SK-N-DZ (cell line): ENCODE measurements at places on chromosomes 1 and 21.

GRCh38 chr1:49251019-49251784 is 474.5 kb upstream of the BEND5 start:
- no peak for DNase-seq

- DNase-seq, result no peak
These were observed 2.7 kb downstream of the SLC35F3 start for GRCh38 chr1:233907151-233907550.

DNA sequence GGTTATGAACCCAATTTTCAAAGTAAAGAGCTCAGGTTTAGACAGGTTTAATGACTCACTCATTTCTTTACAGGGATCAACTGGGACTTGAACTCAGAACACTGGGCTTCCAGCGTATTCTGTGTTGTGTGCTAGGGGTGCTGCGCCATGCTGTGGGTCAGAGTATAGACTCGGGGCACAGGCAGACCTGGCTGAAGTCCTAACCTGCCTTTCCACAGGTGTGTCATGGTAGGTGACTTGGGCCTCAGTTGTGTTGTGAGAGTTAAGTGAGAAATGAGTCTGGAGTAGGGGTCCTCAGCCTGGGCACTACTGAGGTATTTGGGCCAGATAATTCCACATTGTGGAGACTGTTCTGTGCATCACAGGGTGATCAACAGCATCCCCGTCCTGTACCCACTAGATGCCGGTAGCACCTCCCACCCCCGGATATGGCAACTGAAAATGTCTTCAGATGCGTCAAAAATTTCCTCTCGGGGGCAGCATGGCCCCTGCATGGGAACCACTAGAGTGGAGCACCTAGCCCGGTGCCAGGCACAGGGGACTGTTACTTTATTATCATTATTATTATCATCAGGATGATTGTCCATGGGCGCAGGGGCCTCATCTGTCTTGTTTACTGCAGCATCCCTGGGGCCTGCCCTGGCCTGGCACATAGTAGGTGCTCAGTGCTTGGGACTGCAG is 575.5 kb downstream of the PTPRU start:
- no peak for DNase-seq

GRCh38 chr1:9503001-9503675 is 36.1 kb upstream of the SLC25A33 start:
- no peak for DNase-seq

DNA sequence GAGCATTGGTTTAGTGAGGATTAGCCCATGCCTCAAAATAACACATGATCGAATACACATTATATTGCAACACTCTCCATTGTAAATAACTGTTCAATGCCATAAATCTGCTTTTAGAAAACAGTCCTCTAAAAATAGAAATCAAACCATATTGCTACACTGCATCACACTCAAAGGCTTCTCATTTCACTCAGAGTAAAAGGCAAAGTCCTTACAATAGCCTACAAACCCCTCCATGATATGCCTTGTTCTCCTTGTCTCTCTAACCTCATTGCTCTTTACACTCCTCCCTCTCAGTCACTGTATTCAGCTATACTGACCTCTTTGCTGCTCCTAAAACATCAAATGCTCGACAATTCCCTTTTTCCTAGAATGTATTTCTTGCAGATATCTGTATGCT is 64.2 kb downstream of the CYYR1 start:
- DNase-seq, result no peak

- DNase-seq, result no peak
These were observed 68.5 kb upstream of the PDE4B start for GRCh38 chr1:65724151-65724550.

DNA sequence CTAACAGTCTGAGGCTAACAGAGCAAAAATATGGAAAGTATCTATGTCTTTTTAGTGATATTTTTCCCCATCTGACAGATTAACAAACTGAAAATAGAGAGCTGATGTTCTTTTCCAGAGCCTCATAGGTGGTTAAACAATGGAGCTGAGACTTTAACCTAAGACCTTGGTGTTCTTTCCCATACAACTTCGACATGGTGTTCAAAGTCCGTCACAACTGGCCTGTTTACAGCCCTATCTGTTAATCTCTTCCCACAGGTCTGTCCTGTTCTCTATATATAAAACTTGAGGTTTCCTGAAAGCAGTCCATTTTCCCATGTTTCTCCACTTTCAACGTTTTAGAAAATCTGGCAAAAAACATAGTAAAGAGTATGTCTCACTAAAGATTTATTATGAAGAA is 395.7 kb downstream of the BRINP2 start:
- no peak for DNase-seq

- no peak for DNase-seq
These were observed 82.0 kb downstream of the KCNK1 start for GRCh38 chr1:233695901-233696300.

DNA sequence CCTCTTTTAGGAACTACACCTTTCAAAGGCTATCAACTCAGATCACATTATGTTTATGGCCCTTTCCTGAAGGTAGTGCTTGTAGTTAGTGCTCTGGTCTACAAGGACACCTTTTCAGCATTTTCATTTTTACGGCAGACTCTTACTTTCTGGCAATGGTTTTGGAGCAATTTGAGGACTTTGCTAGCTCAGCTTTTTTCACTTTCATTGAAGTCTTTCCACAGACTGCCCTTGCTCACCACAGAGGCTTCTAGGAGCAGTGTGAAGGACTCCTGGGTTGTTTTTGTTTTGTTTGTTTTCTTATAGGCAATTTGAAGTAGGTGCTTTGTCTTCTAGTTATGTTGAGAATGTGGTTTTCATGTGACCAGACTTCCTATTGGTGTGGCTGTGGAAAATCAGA is 43.1 kb downstream of the CD55 start:
- DNase-seq, result no peak

- no peak for DNase-seq
These were observed 1.1 kb downstream of the RNF187 start for GRCh38 chr1:228488125-228488817.

DNA sequence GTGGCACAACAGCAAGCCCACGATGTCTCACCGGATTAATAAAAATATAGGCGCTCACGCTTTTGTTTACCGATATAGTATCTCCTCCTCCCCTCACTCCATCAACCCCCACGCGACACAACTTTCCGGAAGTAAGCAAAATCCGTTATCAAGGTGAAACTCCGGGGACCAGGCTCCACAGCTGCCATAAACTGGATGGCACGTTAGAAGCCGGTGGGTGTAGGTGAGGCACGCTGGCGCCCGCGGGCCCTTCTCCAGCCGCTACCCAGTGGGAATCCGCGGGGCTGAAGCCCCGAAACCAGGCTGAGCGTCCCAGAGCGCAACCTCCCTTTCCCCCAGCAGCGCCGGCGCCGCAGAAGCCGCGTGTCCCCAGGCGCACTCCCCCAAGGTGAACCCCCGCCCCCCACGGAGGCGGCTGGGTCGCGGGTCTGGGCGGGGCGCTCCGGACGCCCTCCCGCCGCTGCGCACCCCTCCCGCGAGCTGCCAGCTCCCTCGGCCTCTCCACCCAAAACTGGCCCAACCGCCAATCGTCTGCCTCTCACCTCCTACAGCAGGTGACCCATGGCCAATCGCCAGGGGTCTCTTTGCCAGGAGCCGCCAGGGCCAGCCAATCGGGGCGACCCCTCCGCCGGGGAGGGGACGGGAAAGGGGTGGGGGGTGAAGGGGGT is 112.4 kb downstream of the OSBPL9 start:
- DNase-seq, result peak; percentile 95
